Activated CD4-positive, alpha-beta T cell treated with anti-CD3 and anti-CD28 coated beads, Interleukin-2, amount 50 U/mL, for 1 hour (primary cell): ENCODE measurements at places on chromosomes 13 and 19.

- no peak for DNase-seq
Observed at GRCh38 chr13:29905845-29906244, 55.4 kb upstream of the UBL3 start.

DNA sequence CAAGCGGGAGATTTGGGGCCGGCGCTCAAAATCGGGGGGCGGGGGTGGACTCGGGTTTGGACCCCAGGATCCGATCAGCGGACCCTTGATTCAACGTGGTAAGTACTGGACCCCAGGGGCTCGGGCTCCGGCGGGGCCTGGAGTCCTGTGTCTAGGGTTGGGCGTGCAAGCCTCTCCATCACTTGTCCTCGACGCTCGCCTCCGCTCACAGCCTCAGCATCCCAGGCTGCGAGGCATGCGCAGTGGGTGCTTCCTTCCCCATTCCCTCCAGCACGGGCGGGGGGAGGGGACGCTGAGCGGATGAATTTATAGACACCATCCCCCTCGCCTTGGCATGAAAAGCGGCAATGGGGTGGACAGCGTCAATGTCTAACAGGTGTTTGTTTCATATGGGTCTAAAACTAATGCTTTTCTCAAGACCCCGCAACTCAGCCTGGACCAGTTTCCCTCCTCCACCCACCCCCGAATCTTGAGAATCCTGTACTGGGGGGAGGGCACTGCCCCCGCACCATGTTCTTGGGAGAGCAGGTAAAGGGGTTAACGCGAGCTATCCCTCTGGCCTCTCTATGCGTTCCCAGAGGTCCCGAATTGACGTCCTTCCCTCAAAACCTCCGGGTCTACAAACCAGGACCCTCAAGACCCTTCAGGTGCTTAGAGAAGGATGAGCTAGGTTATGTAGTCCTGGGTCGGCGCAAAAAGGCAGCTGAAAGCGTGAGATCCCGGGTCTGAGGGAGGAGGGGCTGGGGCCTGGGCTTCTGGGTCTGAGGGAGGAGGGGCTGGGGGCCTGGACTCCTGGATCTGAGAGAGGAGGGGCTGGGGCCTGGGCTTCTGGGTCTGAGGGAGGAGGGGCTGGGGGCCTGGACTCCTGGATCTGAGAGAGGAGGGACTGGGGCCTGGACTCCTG lies 579 bp downstream of the CPT1C start:
- no peak for DNase-seq

GRCh38 chr19:11446652-11447301 lies 11.3 kb downstream of the PRKCSH start:
- peak; percentile 51 for DNase-seq

DNA sequence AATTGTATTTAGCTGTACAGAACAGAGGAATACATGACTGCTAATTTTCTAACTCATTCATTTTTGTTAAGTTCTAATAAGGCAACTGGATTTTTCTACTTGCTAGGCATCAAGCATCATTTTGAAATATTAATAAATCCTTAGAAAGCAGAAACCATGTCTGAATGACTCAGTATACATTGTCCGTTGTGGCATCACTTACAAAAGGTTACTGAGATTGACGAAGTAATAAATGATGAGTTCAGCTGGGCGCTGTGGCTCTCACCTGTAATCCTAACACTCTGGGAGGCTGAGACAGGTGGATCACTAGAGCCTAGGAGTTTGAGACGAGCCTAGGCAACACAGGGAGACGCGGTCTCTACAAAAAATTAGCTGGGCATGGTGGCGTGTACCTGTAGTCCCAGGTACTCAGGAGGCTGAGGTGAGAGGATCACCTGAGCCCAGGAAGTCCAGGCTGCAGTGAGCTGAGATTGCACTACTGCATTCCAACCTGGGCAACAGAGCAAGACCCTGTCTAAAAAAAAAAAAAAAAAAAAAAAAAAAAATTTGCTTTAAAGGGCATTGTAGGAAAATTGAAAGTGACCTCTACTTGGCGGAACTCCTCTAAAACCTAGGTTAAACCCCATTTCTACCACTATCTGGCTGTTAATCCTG lies 36.6 kb downstream of the LHFPL6 start:
- no peak for DNase-seq

- no peak for DNase-seq
Observed at GRCh38 chr13:79936368-79937136, 404.4 kb downstream of the SPRY2 start.

GRCh38 chr13:21868823-21869222 lies 197.9 kb downstream of the FGF9 start:
- DNase-seq, result no peak

DNA sequence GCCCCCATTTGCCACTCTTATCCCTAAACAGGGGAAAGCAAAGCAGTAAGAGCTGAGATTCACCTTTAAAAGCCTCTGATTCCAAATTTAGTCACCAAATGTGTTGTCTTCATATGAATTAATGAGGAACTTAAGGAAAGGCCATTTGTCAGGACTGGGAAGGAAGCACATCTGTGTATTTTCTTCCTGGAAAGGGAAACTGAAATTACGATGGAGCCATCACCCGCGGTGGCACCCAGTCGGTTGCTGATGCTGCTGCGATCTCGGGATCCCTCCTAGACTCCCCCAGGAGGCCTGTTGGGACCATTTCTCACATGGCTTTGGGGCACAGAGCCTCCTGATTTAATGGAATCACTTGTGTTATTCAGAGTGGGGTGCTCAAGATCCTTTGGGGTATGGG lies 7.4 kb upstream of the IL4I1 start:
- no peak for DNase-seq

GRCh38 chr13:73421310-73421912 lies 362.6 kb downstream of the KLF5 start:
- DNase-seq, result no peak

- DNase-seq, result no peak
Observed at GRCh38 chr13:80033286-80033685, 307.6 kb downstream of the SPRY2 start.

DNA sequence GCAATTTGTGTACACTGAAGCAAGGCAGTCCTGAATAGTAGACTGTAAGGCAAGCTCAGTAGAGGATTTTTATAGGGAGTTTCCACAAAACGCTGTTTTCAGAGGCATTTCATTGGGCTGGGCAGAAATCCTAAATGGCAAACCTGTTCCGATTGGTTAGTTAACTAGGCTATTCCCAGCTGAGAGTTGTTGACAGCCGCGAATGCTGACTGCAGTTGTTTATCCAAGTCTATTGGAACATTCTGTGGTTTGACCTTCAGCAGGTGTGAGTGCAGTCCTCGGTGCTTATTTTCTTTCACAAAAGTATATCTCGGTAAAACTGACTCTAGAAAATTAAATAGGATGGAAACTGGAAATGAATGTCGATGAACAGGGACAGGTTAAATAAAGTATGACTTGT lies 45.4 kb downstream of the TPT1 start:
- DNase-seq, result no peak

DNA sequence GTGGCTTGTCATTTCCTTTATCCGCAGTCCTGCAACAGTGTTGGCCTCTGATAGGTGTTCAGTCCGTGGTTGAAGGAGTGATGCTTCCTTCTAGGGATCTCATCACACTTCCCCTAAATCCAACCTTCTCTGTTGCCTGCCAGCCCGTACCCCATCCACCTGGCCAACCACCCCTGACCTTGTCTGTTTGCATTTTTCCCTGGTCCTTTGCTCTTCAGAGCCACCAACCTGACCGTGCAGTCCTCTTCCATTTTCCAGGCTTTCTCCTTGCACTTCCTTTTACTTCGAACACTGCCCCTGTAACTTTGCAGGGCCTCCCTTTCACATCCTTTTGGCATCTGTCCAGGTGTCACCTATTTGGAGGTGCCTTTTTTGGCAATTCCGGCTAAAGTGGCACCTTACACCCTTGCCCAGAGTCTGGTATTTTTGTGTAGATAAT lies 696 bp downstream of the ZNF460 start:
- peak; percentile 15 for DNase-seq

DNA sequence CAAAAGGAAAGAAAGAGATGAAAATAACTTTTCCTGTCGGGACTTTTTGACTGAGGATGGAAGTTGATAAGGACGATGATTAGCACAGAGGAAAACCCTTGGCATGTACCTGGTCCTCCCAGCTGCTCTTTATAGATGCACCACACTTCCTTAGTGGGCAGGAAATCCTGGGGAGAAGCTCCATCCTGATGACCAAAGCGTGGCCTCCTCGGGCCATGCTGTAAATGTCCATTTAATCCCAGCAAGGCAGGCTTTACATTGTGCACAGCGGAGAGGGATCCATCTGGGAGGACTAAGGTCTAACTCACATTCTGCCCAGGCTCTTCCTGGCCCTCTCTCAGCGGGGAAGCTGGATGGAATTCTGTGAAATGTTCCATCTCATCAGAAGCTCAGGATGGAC lies 113.5 kb downstream of the COL4A2 start:
- DNase-seq, result no peak

- no peak for DNase-seq
Observed at GRCh38 chr19:46250076-46250735, 20.7 kb downstream of the IGFL1 start.

DNA sequence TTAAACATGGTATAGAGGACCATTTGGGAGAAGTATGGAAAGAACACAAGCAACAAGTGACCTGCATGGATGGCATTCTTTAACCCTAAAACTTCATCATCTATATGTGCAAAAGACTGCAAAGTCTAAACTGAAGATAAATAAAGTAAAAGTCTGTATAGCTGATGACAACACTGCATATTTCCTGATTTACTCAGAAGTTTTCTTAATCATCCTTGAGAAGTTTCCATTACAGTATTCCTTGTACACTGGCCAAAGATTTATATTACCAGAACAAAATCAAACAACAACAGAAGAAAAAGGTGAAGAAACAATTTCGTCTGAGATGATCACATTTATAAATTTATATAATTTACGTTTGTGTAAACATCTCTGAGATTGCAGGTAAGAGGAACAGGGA lies 805.7 kb downstream of the PCDH9 start:
- DNase-seq, result no peak

DNA sequence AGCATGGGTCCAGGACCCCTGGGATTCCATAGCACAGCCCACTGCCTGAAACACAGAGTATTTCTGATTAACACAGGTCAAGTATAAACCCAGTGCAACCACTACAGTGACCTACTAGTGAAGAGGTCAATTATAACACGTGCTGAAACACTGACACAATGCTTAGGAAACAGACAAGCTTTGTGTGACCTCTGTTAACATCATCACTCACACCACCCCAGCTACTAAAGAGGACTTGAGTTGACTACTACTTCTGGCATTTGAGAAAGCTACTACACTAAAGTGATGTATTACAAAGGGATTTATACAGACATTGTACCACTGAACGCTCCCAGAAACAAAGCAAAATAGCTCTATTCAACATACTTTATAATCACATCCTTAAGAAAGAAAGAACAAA lies 1935.9 kb upstream of the PCDH20 start:
- DNase-seq, result no peak

DNA sequence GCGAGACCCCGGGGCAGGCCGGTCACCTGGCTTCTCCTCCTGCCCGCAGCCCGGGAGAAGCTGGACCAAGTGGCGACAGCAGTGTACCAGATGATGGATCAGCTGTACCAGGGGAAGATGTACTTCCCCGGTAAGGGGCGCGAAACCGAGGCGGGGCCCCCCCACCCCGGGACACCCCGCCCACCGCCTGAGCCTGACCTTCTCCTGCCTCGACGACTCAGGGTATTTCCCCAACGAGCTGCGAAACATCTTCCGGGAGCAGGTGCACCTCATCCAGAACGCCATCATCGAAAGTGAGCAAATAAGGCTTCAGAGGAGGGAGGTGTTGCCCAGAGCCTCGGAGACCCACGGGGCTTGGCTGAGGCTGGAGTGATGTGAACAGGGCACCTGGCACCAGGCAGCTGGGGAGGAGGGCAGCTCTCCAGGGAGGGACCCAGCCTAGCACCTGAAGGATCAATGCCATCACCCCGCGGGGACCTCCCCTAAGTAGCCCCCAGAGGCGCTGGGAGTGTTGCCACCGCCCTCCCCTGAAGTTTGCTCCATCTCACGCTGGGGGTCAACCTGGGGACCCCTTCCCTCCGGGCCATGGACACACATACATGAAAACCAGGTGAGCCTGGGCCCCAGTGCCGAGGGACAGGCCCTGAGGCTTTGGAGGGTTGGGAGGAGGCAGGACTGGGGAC lies 629 bp downstream of the IZUMO4 start:
- peak; percentile 38 for DNase-seq

DNA sequence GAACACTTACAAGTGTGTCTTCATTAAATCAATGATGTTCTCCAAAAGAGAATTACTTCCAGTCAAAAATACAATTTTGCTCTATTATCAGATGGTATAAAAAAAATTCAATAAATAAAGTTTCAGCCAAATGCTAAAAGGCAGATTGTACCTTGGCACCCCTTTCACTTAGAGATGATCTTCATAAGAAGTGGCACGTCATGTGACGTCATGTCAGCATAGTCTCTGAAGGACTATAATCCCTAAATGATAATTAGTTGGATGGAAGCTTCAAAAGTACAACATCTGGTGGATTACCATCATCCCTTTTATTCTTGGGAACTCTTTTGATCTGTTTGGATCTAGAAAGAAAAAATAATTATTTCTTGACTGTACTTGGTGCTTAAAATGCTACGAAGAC lies 335.5 kb upstream of the EDNRB start:
- DNase-seq, result no peak

- no peak for DNase-seq
Observed at GRCh38 chr19:47377208-47377701, 28.1 kb downstream of the DHX34 start.

GRCh38 chr13:29802621-29803020 lies 47.8 kb downstream of the UBL3 start:
- no peak for DNase-seq

DNA sequence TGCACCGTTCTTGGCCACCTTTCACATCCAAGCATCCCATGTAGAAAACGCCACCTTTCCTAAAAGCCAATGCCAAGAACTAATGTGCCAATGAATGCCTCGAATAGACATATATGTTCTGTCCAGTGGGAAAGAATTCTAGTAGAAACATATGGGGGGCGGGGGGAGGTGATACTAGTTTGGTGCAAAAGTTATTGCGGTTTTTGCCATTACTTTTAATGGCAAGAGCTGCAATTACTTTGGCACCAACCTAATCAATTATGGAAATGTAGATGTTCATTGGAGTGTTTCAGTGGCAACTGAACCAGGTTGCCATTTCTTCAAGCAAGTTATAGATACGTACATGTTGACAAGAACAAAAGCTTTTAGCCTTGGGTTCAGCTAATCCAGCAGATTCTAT lies 34.6 kb downstream of the SLC15A1 start:
- DNase-seq, result no peak

- DNase-seq, result no peak
Observed at GRCh38 chr13:110306960-110307766, at the start of the genes COL4A1 and COL4A2. Gene COL4A1, minus strand, starts transcription at chr13:110307157. Its CDS starts 130 bp downstream, at chr13:110307027. Gene COL4A2, plus strand, starts transcription at chr13:110307284. Its CDS starts 620 bp downstream, at chr13:110307904.

- DNase-seq, result no peak
Observed at GRCh38 chr13:39363382-39363772, 239.6 kb downstream of the LHFPL6 start.
